Retina (tissue), 1 donor: ENCODE measurements at places on chromosomes 5 and 9.

GRCh38 chr5:25160891-25161290 lies 516.1 kb upstream of the CDH10 start:
- no peak for DNase-seq

- peak; percentile 46 for DNase-seq
Observed at GRCh38 chr9:806285-807156, 35.0 kb upstream of the DMRT1 start.

DNA sequence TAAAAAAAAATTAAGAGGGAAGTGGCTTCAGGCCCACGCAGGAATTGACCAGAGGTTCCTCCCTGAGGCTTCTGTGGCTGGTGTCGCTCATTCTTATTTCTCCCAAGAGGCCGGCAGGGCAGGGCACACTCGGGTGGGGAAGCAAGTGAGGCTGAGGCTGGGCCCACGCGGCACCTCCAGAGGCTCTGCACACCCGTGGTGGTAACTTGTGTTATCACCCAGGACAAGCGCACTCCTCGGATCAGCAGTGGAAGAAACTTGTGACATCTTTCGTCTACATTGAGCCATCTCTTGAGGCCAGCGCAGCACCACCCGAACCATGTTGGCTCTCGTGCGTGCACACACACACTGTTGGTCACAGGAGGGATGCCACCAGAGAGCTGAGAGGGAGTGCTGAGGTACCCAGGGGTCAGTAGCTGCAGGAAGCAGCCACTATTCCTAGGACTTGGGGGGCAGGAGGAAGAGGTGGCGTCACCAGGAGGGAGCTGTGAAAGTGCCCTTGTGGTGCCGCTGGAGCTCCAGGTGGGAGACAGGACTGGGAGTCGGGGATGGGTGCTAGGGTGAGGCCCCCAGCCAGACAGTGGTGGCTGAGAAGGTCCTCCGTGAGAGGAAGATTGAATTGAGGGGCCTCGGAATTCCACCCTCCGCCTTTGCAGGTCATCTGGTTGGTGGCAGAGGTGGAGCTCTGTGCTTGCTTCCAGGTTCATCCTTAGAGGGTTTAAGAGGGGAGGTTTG lies 6.4 kb downstream of the NDUFS6 start:
- DNase-seq: no peak

DNA sequence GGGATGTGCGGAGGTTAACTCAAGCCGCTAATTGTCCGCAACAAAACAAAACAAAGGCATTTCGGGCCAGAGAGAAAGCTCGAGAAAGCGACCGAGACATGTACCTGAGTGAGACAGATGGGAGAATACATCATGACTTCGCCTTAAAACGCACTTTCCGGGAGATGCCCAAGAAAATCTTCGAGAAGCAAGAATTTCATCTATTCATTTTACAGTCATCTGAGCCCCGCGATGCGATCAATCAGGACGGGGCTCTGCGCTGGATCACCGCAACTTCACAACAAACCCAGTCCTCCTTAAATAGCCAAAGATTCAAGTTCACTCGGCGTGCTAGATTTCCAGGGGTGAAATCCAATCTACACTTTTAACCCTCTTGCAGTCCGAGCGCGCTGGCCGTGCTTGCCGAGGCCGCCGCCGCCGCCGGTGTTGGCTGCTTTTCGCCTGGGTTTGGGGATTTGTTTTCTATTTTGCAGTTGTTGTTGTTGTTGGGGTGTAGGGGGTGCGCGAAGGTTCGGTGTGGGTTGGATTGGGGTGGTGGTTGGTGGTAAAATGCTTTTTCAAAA lies 482 bp downstream of the NFIB start:
- DNase-seq: peak; percentile 85

GRCh38 chr5:123422433-123423277 lies 548 bp downstream of the CEP120 start:
- DNase-seq: no peak

DNA sequence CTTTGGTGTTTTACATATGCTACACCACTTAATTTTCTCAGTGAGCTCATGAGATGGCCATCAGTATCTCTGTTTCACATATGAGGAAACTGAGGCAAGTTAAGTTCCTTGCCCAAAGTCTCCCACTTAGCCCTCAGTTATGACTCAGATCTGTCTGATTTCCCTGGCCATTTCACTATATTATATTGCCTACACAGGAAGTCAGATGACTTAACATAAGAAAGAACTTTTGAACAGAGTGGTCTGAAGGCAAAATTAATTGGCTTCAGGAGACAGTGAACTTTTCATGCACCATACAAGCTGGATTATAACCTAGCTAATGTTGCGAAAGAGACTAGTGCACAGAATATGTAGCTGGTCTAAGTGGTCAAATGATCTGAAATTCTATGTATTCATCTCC lies 221.6 kb downstream of the NFIB start:
- DNase-seq: no peak

- DNase-seq: peak; percentile 65
Observed at GRCh38 chr9:23823986-23824829, 1.8 kb downstream of the ELAVL2 start.

DNA sequence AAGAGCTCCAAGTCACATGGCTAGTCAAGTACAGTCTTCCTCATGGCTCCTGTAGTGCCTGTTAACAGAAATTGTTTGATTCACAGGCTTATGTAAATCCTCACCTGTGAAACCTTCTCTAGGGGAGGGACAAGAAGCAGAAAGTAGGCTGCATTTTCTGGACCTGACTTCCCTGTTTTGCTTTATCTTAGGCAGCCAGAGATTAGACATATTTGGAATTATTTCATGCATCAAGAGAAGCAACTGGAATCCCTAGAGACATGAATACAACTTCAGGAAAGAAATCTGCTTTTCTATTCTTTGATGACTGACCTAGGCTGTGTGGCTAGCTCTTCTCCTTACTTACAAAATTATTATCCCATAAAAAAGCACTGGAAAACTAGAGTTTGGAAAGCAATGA lies 52.3 kb downstream of the CAST start:
- no peak for DNase-seq

GRCh38 chr5:48192-48591 lies 43.8 kb upstream of the PLEKHG4B start:
- no peak for DNase-seq

GRCh38 chr5:94646758-94647157 lies 28.3 kb downstream of the SLF1 start:
- DNase-seq: no peak

GRCh38 chr5:76175821-76176403 lies 92.7 kb downstream of the SV2C start:
- DNase-seq: no peak

DNA sequence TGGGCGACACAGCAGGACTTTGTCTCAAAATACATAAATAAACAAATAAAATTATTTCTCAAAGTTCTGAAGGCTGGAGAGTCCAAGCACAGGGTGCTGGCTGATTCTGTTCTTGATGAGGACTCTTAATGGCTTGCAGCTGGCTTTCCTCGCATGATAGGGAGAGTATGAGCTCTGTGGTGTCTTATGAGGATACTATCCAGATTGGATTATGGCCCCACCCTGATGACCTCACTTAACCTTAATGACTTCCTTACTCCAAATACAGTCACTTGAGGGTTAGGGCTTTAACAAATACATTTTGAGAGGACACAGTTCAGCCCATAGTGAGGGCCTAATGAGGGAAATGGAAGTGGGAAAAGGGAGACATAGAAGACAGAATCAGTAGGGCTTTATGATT lies 87.7 kb downstream of the FOCAD start:
- no peak for DNase-seq

- no peak for DNase-seq
Observed at GRCh38 chr5:11520241-11520930, 383.9 kb downstream of the CTNND2 start.

- DNase-seq: no peak
Observed at GRCh38 chr5:84381502-84382362, 2.9 kb downstream of the EDIL3 start.

DNA sequence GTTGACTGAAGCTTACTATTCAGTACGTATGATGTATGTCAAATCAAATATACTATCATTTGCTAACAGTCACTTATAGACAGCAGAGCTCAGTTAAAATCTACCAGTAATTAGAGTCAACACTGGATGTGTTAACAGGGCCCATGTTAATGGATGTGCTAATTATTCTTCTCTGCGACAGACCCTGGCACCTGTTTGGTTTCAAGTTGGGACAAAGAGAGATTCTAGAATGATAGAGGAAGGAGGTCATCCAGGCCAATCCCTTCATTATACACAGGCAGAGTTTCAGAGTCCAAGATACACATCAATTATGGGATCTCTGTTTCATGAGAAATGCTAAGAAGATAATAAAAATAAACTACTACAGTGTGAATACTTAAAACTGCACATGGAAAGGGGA lies 615.0 kb downstream of the ZNF608 start:
- DNase-seq: no peak

- no peak for DNase-seq
Observed at GRCh38 chr9:124693403-124693802, 77.7 kb downstream of the NR6A1 start.

DNA sequence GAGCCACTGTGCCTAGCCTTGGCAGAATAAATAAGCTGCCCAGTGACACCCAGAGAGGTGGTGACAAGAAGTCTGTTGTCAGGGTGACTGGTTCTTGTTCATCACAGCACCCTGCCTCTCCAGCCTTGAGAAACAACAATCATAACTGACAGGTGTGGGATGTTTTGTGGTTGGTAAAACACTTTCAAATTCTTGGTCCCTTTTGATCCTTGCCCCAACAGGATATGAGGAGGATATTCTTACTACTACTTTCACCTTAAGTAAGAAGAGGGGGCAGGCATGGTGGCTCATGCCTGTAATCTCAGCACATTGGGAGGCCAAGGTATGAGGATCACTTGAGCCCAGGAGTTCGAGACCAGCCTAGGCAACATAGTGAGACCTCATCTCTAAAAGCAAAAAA lies 14.2 kb upstream of the FRRS1L start:
- DNase-seq: no peak

DNA sequence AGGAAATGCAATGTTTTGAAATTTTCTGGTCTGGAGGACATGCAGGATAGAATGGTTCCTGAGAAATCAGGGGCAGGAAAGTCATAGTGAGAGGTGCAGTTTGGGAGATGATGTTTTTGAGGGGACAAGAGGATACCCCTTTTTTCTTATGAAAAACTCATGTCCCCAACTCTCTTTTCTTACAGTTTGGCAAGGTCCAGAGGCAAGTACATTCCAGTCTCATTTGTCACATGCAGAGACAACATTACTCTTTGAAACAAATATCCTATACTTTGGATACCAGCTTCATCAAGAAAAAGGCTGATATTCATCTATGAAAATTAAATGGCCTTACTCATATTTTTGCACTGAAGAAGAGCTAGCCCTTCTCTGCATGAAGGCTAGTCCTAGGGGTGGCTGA lies 48.2 kb downstream of the EQTN start:
- no peak for DNase-seq

DNA sequence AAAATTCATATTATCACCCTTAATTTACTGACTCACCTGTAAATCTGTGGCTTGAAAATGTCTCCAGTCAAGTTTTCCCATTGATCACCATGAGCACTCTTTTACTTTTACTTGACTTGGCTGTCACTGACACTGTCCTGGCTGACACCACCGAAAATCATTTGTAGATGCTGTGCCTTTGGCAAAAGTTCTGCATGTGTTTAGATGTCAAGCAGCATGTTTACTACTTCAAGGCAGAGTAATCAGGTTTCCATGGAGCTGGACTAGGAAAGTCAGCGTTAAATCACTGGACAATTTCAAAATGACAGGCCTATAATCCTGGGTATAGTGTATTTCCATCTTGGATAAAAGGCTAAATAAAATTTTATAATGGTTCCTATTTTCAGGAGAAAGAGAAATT lies 1530.6 kb upstream of the CDH6 start:
- no peak for DNase-seq

- DNase-seq: no peak
Observed at GRCh38 chr9:131420980-131421624, 27.2 kb downstream of the PRRC2B start.

GRCh38 chr9:109286981-109287380 lies 33.9 kb downstream of the EPB41L4B start:
- no peak for DNase-seq

GRCh38 chr9:132645711-132646110 lies 24.1 kb downstream of the DDX31 start:
- no peak for DNase-seq

- DNase-seq: no peak
Observed at GRCh38 chr5:132210944-132211343, 16.7 kb downstream of the P4HA2 start.

DNA sequence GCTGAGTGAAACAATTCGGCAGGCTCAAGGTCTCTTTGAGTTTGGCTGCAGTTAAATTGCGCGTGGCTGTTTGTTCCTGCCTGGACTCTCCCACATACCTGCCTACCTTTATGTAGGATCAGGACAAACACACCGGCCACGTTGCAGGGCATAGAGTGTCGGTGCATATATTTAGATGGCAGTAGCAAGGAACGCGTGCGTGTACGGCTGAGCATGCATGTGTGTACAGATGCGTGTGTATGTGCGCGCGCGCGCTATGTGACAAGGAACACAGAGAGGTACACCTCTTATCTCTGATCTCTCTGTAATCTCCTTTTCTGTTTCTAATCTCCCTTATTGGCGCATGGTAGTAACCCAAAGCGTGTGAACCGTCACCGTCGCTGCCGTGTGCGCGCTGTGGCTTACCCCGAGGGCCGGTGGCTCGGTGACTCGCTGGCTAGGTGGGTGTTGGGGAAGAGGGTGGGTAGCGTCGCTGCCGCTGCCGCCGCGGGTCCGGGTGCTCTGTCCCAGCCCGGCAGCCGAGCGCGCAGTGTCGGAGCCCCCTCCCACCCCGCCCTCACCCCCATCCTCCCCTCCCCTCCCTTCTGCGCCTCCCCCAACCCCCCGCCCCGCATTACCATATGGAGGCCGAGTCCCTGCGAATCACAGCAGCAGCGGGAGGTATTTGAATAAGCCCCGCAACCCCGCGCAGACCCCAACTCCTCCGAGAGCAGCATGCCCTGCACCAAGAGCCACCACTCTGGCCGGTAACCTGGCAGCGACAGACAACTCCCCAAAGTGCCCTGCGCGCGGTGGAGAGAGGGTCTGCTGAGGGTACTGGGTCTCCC lies 204.8 kb downstream of the MEF2C start:
- DNase-seq: peak; percentile 82

DNA sequence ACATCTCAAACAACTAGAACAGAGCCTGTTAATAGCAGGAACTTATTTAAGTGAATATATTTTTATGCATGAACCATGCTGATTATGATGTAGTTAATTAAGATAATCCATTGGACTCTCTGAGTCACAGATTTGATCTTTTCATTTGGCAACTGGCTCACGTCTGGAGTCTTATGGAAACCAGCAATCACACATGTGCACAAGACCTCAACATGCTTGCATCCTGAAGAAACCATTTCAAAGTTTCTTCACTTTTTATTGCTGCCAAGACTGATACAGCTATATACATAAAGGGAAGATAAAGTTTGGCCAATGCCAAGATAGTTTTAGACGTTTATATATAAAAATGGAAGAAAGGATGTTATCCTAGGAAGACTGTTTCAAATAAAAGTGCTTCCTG lies 13.3 kb upstream of the C9 start:
- DNase-seq: no peak

DNA sequence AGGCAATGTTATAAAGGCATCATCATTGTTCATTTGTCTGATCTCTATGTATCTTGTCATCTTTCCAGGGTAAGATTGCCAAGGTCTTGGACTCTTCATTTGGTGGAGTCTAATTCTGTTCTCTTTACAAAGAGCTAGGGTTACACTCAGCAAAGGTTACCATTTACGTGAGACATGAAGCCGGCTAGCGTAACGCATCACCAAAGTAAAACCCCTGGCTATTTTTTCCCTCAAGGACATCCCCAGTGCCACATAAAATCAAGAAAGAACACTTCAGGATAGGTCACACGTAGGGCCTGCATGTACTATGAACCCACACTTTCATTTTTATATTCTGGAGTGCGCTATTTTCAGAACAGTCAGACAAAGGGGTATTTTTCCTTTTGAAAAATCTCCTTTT lies 20.0 kb upstream of the MYOT start:
- DNase-seq: no peak
